Lung (tissue), 17 donors: ENCODE measurements at places on chromosomes 11 and 22.

DNA sequence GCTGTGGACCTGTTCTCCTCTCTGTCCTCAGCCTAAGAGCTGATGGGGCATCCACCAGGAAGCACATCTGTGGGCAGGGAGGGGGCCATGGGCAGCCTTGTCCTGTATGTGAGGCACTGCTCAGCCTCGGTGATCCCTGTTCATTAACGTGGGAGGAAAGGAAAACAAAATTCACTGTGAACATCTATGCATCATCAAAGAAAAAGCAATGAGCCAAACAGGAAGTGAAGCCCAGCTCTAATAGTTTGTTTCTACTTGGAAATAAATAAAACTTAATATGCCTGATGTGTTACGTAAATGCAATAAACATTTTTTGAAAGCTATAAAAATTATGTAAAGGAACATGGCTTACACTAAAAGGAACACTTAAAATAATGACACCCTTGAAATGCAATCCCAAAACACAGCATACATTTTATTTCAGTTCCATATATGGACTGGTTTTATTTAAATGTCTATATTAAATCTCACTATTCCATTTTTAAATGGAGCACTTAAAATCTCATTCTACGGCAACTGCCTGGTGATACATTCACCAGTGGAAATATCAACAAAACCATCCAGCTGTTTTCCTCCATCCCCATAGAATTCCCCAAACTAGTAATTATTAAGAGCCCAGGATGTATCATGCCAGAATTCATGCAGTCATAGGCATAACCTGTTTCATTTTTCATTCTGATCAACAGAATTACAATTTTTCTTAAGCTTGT is 78.3 kb downstream of the ZNF280B start:
- DNase-seq, result peak; percentile 60

- no peak for DNase-seq
Measured at GRCh38 chr11:32080361-32080980, 10.4 kb upstream of the RCN1 start.

GRCh38 chr11:91756829-91757480 is 467.7 kb upstream of the FAT3 start:
- no peak for DNase-seq

DNA sequence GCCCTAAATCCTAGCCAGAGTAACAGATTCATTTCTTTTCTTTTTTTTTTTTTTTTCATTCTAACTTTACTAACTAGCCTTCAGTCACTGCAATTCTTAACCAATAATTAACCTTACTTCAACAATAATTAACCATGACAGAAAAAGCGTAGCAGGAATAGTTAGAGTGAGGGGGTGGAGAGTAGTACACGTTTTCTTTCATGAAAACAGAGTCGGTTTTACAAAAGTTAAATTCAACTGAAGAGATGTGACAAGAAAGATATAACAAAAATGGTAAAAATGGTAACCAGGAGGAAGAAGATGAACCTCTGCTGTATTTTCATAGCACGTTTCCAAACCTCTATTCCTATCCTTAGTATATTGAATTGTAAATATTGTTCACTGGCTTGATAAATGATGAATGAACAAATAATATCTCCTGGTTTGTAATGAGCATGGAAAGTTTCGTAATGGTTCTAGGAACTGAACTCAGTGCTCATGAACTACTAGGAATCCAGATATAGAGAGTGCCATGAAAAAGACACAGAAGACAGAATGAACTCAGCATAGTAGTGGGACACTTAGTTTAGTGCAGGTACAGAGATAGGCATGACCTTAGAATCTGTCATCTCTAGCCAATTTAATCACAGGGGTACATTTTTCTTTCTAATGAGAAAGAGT is 116.5 kb upstream of the ANO5 start:
- no peak for DNase-seq

DNA sequence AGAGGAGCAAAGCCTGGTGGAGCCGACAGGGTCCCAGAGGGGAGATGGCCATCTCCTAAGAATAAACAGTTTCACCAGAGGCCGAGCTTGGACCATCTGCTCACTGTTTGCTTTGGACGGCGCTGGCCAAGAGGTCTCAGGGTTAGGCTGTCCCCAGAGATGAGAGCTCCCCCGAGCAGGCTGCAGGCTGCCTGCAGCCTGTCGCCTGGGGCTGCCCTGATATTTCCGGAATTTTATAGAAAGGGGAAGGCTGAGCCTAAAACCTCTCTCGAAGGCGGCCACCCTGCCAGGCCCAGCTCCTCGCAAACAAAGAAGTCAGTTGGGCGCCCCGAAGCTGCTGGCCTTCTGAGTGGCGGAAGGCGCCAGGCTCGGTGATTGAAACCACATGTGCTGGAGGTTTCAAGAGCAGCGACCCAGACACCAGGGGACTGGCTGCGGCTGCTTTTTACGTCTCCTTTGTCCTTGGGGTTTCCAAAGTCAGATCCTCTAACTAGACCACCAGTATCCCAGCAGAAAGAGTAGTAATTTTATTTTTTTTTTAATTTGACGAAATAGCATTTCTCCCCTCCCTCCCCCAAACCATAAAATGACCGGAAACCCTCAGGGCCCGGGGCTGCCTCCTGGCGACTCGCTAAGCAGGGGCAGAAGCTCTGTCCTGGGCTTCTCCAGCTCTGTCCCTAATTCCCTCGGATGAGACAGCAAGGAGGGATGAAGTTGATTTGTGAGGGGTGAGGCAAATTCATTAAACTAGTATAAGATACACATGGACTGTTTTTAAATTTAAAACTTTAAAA is 57.4 kb downstream of the CLMP start:
- DNase-seq, result peak; percentile 94

DNA sequence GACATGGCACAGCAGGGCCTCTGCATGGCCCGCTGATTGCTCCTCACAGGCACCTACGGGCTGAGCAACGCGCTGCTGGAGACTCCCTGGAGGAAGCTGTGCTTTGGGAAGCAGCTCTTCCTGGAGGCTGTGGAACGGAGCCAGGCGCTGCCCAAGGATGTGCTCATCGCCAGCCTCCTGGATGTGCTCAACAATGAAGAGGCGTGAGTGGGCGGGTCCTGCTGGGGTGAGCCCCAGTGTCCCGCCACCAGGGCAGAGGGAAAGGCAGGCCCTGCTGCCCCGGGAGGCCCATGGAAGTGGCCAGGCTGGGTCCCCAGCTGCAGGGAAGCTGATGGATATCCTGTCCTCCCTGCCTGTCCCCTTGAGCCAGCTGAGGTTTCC is 18.6 kb upstream of the DGCR8 start:
- DNase-seq, result peak; percentile 53

DNA sequence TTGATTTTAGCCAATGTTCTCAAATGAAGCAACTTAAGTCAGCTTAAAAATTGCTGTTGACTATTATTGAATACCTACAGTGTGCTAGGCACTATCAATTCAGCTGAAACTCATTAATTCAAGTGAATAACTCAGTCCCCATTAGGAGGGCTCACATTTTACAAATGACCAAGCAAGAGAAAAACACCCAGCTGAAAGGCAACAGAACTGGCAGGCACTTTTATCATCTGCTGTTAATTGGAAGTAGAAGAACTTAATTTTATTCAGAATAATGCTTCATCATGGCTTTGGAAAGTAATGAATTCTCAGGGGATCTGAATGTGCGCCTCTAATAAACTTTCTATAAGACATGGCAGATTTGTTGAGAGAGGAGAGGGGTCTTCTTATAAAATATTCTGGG is 1066.9 kb downstream of the DLG2 start:
- DNase-seq, result no peak

DNA sequence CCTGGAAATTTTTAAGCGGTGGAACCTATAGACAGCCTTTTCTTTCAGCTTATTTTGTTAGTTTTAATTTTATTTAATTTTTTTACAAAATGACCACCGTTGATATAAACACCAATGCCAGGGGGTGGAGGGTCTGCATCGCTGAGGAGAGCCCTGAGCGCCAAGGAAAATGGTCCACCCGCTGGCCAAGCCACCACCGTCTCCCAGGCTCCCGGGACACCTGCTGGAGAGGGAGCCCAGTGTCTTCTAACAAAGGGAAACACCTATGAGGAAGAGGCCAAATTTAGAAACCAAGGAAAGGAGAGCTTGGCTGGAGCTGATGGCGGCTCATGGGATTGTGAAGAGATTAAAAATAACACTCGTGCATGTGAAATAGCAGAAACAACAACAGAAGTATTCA is 288 bp upstream of the KRTAP5-8 start:
- no peak for DNase-seq

GRCh38 chr22:44309137-44309536 is 3.6 kb downstream of the SHISAL1 start:
- no peak for DNase-seq

- DNase-seq, result no peak
Measured at GRCh38 chr11:11963842-11964773, 44.3 kb downstream of the DKK3 start.

DNA sequence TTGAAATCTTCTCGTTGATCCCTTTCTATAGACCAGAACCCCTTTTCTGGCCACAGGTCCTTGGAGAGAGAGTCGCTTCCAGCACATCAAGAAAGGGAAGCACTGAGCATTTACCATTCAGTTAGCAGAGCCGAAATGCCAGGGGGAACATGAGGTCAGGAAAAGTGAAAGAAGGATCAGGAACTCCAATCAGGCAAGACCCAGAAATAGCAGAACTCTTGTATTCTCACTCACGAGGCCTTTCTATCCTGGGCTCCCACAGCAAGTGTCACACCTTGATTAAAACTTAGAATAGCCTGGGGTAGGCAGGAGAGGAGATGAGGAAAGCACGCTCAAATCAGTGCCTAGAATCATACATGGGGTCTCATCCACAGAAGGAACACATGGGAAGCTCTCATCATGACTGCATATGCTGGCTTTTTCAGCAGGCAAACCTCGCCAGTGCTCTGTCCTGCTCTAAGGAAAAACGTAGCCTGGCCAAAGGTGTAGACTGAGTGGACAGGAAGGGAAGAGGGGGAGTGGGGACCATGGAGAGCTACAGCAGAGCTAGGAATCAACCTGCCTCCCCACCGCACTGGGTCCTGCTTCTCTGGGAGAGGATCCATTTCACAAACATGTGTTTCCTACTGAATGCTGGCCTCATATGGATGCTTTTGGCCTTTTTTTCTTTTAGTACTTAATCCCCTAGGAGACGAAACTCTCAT is 40.5 kb downstream of the OPCML start:
- no peak for DNase-seq

DNA sequence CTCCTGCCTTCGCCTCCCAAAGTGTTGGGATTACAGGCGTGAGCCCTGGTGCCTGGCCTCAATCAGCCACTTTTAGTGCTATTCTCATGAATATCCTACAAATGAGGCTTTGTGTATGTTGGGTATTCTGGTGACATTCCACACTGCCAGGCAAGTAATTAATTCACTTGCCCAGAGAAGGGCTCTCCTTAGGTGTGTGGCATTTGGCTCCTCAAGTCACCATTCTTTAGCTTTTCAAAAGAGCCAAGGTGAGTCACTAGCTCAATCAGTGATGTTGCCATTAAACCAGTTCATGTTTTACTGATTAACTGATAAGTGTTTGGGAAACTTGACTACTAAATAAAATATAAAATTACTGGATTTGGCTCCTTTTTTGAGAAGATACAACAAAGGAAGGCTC is 52.2 kb downstream of the SLC25A17 start:
- no peak for DNase-seq

- DNase-seq, result no peak
Measured at GRCh38 chr22:38479096-38479837, 11.4 kb downstream of the KDELR3 start.
